ENCODE measurements at places on chromosomes 3 and 15.
A peak's percentile ranks its signal among the peaks of the same experiment; 100 is the strongest.

DNA sequence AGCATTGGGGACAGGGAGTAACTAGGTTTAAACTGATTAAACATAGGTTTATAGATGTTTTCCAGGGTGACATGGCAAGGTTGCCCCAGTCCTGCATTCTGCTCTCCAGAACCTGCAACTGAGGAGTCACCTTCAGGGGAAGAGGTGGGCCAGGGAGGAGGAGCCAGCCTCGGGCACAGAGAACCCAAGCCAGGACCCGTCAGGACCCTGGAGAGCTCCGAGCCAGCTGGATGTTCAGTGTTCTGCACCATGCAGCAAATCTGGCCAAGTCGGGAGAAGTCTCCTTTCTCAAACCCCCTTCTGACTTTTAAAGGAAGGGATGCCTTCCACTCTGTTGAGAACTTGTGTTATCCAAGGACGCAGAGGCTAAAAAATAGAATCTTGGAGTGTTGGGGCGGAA, 62.1 kb upstream of the SLC6A11 start:
- peak; percentile 58 for DNase-seq

- DNase-seq: no peak
Measured at GRCh38 chr3:50520849-50521248, 17.4 kb upstream of the CACNA2D2 start.

- DNase-seq: no peak
Measured at GRCh38 chr3:170732660-170733245, 137.2 kb downstream of the RPL22L1 start.

- DNase-seq: no peak
Measured at GRCh38 chr15:85314633-85315032, 65.8 kb upstream of the AKAP13 start.

DNA sequence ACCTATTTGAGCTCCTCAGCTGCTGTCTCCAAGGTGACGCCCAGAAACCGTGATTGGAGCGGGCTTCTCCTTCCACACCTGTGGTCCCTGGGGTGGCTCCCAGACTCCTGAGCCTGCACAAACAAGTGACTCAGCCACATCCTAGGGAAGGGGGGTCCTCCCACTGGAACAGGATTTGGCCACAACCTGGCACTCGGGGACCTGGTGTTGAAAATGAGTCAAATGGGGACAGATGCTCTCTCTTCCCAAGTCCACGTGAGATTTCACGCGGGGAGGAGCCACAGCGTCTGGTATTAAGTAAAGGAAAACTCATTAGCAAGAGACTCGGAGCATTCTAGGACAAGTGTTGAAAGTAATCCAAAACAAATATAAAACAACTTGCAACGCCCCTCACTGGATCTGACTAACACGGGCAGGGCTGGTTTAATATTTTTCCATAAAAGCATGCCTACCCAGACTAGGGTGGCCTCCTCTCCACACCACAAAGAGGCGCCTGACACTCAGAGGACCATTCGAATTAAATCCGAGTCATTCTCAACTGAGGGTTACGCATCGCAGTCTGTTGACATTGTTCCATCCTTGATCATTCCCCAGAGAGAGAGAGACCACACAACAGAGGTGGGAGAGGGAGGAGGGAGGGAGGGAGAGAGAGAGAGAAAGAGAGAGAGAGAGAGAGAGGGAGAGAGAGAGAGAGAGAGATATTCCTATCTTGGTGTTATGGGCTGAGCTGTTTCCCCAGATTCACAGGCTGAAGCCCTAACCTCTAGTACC, 74.4 kb downstream of the MGLL start:
- no peak for DNase-seq

DNA sequence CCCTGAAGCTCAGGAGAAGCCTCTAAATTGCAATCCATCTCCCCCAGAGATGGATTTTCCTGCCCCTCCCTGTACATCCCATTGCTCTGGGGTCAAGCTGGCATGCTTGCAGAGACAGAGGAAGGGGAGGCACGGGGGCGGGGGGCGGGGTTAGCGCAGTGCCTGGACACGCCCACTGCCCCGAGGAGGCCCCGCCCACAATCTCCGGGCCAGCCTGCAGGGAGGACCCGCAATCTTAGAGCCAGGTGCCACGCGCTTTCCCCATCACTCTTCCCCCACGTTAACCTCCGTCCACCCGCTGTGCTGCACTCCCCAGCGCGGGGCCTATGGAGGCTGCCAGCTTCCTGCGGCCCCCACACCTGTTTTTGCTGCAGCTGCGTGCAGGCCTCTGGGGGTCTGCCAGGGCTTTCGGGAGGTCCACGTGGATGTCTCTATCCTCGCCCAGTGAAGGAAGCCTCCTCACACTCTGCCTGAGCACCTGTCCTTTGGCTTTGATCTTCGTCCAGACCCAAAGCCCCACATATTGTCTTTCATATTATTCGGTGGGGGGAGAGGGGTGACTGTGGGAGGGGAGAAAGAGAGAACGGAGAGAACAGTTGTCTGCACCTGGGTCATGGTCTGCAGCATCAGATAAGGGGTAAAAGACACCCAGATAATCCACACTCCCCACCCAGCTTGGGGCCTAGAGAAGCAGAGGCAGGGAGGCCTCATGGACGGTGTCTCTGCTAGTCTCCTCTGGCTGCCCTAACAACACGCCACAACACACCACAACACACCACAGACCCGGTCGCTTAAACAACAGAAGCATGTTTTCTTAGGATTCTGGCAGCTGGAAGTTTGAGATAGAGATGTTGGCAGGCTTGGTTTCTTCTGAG, 118.0 kb upstream of the MEF2A start:
- no peak for DNase-seq

All from activated CD4-positive, alpha-beta T cell treated with anti-CD3 and anti-CD28 coated beads, Interleukin-2, amount 50 U/mL, for 48 hours (primary cell).